ENCODE measurements at places on chromosomes 7 and 10.

GRCh38 chr7:41544241-41544640 is 158.6 kb downstream of the INHBA start:
- DNase-seq = peak; percentile 44

DNA sequence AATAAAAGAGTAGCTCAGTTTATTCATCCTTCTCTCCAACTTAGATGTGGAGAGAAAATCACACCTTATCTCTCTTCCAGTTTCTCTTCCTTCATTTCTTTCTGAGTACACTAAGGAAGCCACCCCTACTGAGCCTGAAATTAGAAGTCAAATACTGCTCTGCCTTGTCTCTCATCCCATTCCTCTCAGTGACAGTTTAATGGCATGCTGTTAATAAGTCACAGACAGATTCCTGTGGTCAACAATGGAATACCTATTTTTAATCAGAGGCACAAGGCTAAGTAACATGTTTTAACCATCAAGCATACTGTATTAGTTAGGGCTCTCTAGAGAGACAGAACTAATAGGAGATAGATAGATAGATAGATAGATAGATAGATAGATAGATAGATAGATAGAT is 253.2 kb downstream of the HTR7 start:
- DNase-seq = no peak

- no peak for DNase-seq
These were observed 154.6 kb upstream of the NRBF2 start for GRCh38 chr10:62978482-62978881.

- DNase-seq = no peak
These were observed 217.1 kb downstream of the ELMO1 start for GRCh38 chr7:37231613-37232012.

DNA sequence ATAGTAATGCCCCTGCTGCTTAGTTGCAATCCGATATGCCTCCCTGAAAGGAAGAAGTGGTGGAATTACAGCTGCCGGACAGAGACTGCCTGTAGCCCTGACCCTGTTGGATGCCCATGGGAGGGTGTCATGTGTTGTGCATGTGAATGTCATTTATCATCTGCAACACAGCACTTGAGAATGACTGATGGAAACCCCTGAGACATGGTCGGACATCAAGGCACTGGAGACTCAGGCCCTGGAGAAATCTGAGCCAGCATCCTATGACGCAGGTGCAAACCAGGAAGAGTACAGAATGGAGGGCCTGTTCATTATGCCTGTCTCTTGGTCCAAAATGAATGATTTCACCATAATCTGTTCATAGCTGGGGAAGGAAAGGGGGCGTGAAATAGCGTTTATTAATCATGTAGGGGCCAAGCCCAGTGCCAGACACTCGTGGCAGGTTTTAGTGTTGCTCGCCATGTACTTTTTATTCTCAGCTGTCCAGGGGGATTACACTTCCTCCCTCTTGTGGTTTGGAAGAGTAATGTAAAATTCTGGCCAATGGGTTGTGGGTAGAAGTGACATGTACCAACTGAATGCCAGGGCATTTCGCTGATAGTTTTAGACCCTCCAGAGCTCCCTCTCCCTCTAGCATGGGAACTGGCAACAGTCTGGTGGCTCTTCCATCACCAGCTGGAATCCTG is 23.0 kb upstream of the LEP start:
- no peak for DNase-seq

DNA sequence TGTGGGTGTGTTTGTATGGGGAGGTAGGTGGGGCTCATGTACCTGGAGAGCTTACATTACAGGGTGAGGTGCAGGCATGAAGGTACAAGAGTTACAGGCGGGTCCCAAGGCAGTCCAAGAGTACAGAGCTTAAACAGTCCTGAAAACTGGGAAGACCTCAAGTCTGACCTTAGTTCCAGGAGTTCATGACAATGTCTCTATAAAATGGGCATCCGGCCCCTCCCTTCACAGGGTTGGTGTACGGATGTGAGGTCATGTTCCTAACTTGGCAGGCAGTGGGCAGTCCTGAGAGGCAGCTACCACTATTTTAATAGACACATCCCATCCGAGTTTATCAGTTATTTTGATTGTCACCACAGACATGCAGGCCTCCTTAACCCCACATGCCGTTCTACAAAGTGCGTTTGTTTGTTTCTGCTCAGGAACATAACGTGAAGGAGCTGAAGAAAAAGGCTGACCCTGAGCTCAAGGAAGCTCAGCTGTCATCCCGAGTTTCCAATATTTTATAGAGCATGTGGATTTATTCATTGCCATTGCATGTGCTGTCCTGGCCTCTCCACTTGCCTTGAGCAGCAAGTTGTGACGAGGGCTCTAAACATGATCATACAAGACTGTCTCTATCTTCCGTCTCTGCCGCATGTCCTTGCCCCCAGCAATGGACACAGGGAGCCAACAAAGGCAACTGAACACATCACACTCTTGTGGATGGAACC is 647.5 kb upstream of the IGFBP3 start:
- no peak for DNase-seq

DNA sequence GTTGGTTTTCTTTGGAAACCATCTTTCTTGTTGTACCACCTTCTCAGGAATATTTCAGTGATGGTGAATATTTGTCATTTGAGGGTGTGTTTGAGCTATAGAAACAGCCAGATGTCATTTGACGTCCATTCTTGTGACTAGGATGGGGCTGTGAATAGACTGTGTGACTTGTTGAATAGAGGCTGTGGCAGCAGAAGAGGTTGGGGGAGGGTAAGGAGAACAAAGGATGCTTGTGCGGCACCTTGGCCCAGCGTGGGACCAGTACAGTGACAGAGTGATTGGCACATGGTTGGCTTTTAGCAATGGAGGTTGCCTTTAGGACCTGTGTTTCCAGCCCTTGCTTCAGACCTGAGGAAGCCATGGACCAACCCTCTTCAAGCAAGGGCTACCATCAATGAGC is 11.3 kb downstream of the DMBT1 start:
- no peak for DNase-seq

GRCh38 chr7:154789404-154789803 is 213.5 kb downstream of the PAXIP1 start:
- DNase-seq = no peak

- DNase-seq = no peak
These were observed 1.5 kb upstream of the SFMBT2 start for GRCh38 chr10:7412237-7412927.

DNA sequence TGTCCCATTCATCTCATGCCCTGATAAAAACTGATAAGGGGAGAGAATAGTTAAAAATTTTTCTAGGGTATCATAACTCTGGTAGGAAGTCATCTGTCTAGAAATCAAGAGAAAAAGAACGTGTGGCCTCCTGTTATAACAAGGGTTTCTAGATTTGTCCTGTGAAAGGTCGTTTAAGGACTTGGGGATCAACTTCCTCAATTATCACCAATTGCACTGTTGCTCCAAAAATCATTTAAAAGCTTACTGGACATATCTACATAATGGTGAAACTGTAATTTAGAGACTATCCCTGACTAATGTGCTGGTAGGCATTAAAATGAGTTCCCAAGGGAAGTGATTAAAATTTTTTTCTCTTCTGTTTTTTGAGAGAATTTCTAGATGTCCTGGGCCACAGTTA is 58.2 kb downstream of the GPR141 start:
- DNase-seq = no peak

DNA sequence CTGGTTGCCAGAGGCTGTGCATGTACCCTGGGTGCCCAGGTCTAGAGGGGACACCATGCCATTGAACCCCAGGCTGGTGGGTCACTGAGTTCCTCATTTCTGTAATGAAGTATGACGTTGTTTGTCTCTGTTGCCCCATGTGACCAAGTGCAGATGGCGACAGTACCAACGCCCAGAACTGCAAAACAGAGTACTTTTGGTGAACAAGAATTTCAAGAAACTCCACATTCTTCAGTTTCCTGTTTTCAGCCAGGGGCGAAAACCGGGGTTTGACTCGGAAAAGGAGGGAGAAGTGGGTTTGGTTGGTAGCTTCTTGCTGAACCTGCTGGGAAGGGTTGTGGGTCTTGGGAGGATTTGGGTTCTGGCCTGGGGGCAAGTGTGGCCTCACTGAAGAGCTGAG is 18.2 kb downstream of the CYP17A1 start:
- no peak for DNase-seq

- DNase-seq = peak; percentile 20
These were observed 66.1 kb downstream of the MDFIC start for GRCh38 chr7:114988026-114988425.

DNA sequence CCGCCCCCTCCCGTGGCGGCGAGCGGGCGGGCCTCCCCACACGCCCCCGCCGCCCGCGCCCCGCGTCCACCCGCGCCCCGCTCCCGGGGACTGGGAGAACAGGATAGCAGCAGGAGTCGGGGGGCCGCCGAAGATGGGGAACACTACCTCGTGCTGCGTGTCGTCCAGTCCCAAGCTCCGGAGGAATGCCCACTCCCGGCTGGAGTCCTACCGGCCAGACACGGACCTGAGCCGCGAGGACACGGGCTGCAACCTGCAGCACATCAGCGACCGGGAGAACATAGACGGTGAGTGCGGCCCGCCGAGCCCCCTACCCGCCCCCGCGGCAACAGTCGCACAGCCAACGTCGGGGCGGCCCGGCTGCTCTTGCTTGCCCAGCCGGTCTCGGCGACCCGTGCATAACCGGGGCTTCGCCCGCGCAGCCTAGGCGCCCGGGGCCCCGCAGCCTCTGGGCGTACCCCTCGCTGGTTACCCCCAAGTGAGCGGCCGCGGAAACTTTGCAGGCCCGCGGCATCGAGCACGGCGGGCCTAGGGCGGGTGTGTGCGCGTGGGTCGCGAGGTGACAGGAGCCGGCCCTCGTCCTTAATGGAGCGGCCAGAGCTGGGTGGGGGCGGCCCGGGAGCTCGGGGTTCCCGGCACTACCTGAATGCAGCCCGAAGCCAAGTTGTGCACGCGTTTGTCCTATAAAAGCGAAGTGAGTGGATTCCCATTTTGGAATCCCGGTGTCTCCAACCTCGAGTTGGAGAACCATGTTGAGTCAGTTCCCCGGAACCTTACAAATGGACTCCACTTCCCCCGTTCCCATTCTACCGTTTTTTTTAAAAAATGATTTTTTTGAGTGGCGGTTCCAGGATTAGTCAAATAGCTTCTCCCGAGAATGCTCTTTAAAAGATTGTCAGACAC is 863 bp downstream of the CCNY start:
- peak; percentile 29 for DNase-seq

DNA sequence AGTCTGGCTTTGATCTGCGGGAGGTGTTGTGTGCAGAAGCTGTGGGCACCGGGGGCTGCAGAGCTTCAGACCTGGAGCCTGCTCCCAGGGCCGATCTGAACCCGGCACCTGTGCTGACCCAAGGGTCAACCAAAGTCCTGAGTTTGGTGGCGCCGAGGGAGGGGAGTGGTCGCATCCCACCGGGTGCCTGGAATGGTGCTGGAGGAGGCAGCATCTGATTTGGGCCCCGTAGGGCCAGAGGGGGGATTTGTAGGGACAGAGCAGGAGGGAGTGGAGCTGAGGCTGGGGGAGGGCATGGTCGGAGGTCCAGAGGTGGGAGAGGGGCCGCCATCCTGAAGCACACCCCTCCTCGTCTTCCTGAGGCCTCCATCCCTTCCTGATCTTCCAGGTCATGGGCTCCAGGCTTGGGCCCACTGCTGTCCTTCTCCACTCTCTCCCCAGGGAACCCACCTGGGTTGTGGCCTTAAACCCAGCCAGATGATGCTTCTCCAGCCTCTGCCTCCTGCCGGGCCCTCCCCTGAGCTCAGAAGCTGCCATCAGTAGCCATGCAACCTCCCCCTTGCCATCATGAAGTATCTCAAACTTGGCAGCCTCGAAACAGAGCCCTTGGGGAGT is 112.9 kb downstream of the LHPP start:
- no peak for DNase-seq

DNA sequence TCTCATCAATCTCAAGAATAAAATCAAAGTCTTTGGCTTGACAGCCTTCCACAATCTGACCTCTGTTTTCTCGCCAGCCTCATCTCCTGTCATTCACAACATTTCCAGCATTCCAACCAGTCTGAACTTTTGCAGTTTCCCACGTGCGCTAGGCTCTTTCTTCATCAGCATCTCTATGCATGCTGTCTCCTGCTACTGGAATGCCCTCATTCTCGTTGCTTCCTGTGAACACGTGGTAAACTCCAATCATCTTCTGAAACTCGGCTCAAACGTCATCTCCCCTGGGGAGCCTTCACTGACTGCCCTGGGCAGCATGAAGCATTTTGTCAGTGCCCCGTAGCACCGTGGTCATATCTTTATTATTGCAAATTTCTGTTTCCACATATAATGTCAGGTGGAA is 12.2 kb upstream of the RSBN1L start:
- peak; percentile 91 for DNase-seq

DNA sequence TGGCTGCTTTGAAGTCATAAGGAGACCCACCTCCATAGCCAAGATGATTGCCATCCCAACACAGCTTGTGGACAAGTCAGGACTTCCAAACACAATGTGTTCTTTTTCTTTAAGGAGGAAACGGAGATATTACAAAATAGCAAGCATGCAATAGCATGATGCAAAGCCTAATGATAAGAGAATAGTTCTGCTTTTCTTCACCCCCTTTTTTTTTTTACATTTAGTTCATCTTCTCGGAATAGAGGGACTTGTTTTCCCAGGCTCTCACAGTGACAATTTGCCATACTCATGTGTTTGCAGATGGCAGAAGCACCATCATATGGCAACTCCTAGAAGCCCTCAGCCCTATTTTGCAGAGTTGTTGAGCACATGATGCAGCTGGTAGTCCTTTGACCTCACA is 119.8 kb downstream of the ITGB8 start:
- peak; percentile 39 for DNase-seq

DNA sequence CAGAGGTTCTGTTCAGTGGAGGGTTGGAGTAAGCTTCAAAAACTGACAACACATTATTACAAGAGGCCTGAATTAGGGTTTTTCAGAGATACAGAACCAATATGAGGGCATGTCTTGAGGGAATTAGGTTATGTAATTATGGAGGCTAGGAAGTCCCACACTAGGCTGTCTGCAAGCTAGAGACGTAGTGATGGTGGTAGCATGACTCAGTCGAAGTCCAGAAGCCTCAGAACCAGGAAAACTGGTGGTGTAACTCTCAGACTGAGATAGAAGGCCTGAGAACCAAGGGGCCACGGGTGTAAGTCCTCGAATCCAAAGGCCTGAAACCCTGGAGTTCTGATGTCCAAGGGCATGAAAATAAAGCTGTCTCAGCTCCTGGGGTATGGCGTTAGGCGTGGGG is 35.6 kb downstream of the ZNF518A start:
- no peak for DNase-seq

- no peak for DNase-seq
These were observed 38.1 kb upstream of the CDHR3 start for GRCh38 chr7:105924945-105925344.

GRCh38 chr10:43132867-43133787 is 5.1 kb upstream of the CSGALNACT2 start:
- no peak for DNase-seq

- peak; percentile 68 for DNase-seq
These were observed 2.5 kb downstream of the PSAP start for GRCh38 chr10:71848325-71849275.

Data from cardiac fibroblast (primary cell).